ENCODE measurements at places on chromosomes 4 and X.

DNA sequence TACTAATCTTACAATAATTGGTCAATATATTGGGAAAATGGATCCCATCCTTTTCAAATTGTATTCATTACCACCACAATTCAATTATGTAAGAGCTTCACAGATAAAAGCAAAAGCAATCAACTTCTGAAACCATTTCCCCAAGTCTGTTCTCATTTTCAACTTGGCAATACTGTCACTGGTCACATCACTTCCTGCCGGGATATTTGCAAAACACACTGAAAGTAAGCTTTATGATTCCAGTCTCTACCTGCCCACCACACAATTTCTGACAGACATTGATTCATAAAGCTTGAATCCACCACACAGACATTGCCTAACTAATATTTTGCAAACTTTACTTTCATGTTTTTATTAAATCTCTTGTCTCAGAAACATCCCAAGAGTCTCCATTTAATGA, 53.6 kb downstream of the LIN54 start:
- DNase-seq: peak; percentile 4

- DNase-seq: no peak
Observed at GRCh38 chr4:90219822-90220221, 92.6 kb downstream of the CCSER1 start.

DNA sequence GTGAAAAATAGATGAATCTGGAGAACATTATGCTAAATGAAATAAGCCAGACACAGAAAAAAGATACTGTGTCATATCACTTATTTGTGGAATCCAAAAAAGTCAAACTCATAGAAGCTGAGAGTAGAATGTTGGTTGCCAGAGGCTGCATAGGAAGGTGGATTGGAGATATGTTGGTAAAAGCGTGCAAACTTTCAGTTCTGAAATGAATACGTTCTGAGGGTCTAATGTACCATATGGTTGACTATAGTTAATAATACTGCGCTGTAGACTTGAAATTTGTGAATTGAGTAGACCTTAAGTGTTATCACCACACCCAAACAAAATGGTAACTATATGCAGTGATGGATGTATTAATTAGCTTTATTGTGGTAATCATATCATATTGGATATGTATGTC, 45.0 kb upstream of the UPRT start:
- DNase-seq: no peak

DNA sequence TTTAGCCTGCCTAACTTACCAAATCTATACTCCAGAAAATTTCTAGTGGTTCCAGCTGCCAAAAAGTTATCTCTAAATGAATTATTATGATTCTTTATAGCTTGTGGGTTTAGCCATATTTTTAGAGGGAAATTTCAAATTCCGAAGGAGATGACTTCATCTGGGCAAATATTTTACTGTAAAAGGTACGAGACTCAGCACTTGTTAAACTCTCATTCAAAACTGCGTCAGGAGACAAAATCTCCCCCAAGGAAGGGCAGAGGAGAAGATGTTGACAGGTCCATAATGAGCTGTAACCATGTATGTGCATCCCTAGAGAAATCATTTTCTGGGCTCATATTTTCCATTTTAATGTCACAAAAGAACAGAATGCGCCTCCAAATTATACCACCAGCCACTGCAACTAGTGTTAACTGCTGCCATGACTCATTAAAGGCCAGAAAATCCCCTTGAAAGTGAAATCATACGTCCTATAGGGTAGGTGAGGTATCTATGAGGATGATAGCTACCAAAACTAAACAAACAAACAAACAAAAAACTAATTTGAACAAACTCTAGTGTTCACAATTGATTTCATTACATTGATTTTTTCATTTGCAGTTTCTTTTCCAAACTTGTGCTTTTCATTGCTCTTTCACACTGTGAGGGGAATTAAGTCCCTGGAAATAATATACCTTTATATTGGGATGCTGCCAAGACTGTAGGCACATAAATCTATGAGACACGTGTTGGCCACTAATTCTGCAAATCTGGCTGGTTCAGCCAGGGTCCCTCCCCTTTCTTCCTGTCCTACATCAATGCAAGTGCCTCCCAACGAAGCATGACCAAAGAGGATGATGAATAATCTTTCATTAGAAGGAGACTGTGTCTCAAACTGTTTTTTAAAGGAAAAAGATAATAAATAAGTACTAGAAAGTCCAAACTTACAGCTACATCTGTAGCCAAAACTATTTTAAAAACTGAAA, 85.8 kb downstream of the ARHGAP6 start:
- no peak for DNase-seq

- DNase-seq: peak; percentile 29
Observed at GRCh38 chrX:39688576-39689375, 409.0 kb downstream of the BCOR start.

Data from dermis microvascular lymphatic vessel endothelial cell (primary cell).